NCI-H146 (cell line): ENCODE measurements at places on chromosomes 5 and 9.

- DNase-seq: no peak
Measured at GRCh38 chr9:85009251-85009650, 339.7 kb downstream of the NTRK2 start.

DNA sequence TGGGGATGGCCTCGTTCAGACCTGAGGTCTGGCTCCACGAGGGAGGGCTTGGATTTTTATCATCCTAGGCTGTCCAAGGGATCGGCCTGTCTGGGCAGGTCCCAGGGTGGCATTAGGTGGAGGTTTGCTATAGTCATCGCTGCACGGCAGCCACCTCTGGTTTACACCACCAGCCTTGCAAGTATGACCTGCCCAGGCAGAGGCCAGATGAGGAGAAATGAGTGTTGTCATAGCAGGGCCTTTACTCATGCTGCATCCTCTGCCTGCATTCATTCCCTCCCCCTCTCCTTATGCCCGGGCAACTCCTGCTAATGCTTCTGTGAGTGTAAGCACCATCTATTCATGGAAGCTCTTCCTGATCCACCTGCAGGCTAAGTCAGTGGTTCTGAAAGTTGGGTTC, 15.3 kb upstream of the NDST1 start:
- no peak for DNase-seq

- DNase-seq: peak; percentile 75
Measured at GRCh38 chr9:130451509-130452388, 7.0 kb downstream of the ASS1 start.

GRCh38 chr9:93248386-93249040, 64.6 kb downstream of the WNK2 start:
- DNase-seq: no peak

- no peak for DNase-seq
Measured at GRCh38 chr5:128579639-128580038, 41.6 kb upstream of the FBN2 start.
